IPS DF 6.9 (cell line): ENCODE measurements at places on chromosomes 5 and 9.

- no peak for DNase-seq
These were observed 28.3 kb downstream of the CAMK2A start for GRCh38 chr5:150261231-150261630.

GRCh38 chr9:17159469-17159868, 24.6 kb downstream of the CNTLN start:
- DNase-seq: no peak

GRCh38 chr9:87292449-87293191, 205.0 kb upstream of the DAPK1 start:
- no peak for DNase-seq

DNA sequence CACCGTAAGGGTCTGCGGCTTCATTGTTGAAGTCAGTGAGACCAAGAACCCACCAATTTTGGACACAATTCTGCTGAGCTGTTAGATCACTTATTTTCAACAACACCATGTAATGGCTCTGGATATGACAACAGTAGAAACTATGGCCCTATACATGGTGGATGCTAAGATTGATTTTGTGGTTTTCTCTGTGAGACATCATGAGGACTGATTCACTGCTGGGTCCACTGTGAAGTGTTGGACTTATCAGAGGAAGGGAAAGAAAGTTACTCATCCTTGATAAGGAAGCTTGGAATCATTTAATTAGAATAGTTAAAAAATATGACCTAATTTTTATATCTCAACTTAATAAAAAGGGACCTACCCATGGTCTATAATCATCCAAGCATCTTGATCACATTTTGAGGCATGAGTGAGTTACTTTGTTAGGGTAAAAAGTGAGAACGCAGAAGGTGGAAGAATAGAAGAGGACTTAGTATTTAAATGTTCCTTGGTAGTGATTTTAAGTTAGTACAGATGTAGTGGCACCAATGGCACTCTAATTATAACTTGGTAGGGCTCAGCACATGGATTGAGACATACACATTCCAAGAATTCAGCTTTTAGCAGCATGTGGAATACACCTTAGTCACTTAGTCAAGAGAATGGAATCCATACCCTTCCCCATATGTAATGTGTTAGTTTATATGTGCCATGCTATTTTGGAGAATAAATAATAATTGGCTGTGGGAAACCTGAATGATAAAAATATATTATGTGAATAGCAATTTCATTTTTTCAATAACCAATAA, 123.5 kb upstream of the CD180 start:
- DNase-seq: no peak

- DNase-seq: no peak
These were observed 8.7 kb downstream of the SLC6A19 start for GRCh38 chr5:1209896-1210776.

GRCh38 chr5:142107736-142108431, 695 bp upstream of the NDFIP1 start:
- DNase-seq: no peak

- DNase-seq: no peak
These were observed 133.3 kb upstream of the DPYSL3 start for GRCh38 chr5:147643142-147643541.

GRCh38 chr5:112671687-112672086, 66.0 kb upstream of the APC start:
- no peak for DNase-seq
